ENCODE measurements at places on chromosomes 12 and 14.
A peak's percentile ranks its signal among the peaks of the same experiment; 100 is the strongest.

GRCh38 chr12:8088574-8088973 is 6.5 kb downstream of the NECAP1 start:
- no peak for DNase-seq

- no peak for DNase-seq
Observed at GRCh38 chr12:65856521-65856920, 32.2 kb downstream of the HMGA2 start.

DNA sequence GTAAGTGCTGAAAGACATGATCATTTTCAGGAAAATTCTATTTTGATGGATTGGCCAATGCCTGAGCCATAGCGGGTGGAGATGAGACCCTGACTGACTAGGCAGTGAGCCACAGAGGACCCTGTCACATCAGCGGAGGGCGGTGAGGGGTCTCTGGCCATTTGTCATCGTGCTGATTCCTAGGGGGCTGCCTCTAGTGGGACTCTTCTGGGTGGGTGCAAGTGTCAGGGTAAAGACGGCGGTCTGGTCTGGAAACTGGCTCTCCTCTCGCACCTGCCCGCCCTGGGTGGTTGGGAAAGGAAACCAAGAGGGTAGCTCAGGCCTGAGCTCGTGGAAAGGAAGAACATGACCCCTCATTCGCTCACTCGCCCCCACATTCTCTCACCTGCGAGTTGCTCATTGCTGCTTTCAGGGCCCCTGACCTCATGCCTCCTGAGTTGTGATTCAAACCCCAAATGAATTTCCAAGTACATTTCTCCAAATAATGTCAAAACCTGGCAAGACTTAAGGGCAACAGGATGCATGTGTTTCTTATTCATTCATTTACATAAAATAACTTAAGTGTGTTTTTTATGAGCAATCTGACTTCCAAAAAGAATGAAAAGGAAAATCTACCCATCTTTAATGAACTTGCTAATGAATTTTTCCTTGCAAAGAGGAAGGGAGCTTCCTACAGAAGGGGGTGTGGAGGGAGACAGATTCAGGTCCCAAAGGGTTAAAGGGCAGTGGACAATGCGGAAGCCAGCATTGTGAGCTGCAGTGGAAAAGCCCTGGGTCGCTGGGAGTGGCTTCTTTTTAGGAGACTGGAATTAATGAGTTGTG is 12.8 kb downstream of the MEG3 start:
- DNase-seq, result no peak

DNA sequence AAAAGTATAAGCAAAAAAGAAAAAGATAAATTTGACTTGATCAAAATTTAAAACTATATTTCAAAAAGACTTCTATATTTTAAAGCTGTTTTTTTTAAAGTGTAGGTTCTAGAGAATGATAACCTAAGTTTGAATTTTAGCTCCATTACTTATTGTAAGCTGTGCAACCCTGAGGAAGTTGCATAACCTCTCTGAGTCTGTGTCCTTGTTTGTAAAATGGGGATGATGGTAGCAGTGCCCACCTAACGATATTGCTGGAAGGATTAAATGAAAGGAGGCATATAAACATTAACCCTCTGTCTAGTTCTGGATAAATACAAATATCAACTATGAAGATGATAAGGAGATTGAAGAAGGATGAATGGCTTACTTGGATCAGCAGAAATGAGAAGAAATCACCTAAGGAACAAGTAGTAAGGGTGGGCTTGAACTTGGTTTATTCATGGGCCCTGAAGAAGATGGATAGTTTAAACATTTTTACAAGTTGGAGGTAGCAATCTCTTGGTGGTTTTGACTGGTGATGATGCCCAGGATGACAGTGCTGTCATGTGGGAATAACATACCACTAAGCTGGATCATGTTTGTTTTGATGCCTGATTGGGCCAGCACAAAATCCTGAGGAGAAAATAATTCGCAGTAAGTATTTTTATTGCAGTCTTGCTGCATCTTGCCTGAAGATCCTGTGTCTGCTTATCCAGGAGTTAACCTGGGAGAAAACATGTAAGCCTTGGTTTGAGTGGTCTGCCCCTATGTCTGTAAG is 35.0 kb downstream of the TXNRD1 start:
- DNase-seq, result no peak

DNA sequence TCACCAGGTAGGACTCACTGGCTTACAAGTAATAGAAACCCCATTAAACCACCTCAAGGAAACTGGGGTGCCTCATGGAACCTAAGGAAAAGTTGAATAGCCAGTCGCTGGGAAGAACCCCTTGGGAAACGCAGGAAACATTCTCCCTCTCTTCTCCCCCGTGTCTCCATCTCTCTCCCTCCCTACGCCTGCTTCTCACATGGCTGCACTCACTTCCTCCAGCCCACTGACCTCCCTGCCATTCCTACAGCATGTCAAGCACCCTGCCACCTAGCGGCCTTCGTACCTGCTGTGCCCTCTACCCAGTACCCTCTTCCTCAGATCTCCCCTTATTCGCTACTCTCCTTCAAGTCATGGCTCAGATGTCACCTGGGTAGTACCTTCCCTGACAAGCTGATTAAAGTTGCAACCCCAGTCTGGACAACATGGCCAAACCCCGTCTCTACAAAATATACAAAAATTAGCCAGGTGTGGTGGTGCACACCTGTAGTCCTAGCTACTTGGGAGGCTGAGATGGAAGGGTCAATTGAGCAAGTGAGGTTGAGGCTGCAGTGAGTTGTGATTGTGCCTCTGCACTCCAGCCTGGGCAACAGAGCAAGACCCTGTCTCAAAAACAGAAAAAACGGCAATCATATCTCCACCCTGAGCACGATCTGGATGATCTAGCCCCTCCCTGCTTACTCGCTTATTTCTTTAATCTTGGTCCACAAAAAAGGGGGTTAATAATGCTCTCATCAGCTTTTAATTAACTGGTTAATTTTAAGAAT is 6.4 kb upstream of the DTX1 start:
- no peak for DNase-seq

DNA sequence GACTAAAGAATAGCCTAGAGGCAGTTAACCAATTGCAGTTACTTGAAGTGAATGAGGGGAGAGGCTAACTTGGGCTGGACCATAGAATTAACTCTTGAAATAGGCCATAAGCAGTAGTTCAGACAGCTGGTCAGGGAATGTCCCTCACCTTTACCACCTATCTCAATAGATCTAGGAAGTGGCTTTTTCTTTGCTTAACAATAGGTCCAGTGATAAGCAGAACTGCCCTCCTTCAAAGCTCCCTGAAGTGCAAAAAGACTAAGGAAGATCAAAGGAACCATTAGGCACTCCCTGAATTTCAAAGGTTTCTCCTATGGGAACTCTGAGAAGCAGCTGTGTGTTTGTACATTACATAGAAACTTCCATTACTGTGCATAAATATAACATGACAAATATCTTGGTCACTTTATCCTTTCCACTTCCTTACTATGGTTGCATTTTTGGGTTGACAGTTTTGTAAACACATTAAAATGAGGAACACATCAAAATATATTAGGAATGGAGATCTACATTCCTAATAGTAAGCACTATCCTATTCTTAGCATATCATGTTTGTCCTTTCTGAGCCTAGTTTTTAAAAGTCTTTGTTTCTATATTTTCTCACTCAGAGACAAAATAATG is 7.2 kb upstream of the NAA30 start:
- DNase-seq, result no peak

DNA sequence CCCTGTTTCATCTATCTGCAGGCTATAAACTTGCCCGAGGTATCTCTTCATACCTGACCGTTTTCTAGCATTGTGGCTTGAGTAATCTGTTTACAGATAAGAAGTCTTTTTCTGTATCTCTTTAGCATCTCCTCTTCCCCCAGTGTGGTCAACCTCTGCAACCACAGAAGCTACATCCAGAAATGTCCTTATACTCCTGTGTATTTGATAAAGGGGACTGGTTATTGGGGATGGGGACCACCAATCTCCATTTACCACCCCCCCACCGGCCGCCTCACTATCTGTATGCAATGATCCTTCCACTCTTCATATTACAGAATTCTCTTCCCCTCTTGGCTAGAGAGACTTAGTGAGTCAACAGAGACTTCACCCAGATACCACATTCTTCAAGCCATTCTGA is 3.4 kb upstream of the RPAP3 start:
- DNase-seq, result no peak

DNA sequence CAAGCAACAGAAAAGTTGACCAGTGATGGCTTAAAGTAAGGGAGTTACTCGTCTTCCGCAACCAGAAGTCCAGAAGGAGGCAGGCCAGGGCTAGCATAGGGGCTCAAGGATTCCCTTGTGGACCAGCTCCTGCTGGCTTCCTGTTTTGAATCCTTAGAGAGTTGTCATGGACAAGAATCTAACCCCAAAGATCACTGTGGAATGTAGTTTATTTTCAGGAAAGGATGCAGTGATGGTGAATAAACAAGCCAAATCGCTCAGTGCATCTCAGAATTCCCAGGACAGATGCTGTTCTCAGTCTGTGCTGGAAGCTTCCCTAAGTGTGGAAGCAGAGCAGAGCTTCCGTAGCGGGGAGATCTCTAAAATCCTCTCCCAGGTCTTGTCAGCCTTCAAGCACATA is 311.3 kb downstream of the C12orf75 start:
- DNase-seq, result no peak

GRCh38 chr12:2960390-2960956 is 1.3 kb downstream of the TEAD4 start:
- no peak for DNase-seq

DNA sequence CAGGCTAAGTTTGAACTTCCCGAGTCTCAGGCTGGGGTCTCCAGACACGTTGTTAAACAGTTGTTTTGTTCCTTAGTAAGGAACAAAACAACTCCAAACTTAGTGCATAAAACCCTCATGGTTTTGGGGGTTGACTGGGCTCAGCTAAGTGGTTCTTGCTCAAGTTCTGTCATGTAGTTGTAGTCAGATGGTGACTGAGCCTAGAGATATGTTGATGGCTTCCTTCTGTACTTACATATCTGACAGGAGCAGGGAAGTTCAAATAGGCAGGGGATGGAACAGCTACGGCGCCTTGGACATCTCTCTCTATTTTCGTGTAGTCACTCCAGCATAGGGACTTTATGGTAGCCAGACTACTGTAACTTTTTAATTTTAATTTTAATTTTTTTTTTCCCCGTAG is 45.7 kb downstream of the SPATS2 start:
- DNase-seq, result no peak

DNA sequence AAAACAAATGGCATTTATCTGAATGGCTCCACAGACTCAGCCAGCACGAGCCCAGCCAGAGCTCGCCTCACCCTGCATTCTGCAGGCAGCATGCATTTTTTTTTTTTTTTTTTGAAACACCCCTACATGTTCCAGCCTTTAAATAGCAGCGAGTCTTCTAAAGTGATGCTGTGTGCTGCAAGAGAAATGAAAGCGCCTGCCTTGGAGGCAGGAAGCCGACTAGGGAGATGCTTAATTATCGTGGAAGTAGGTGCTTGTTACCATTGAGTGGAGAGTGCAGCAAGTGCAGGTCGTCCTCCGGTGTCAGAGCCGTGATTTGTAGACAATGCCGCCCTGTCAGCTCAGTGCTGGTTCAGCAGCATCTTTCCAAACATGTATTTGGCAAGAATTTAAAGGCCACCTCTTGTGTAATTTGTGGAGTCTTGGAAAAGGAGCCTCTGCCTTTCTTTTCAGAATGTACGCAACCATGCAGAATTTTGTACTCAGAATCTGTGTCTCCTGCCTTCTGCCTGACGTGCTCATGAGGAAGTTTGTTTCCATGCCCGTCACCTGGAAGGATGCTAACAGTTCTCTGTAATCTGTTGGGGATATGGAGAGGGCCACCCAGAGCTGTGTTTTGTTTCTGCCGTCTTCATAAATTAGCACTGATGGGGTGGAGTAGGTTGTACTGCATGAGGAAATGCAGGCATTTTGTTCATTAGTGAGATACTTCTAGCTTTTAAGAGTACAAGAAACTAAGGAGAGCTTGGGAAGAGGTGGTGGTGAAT is 345.9 kb upstream of the RGS6 start:
- DNase-seq, result peak; percentile 72

DNA sequence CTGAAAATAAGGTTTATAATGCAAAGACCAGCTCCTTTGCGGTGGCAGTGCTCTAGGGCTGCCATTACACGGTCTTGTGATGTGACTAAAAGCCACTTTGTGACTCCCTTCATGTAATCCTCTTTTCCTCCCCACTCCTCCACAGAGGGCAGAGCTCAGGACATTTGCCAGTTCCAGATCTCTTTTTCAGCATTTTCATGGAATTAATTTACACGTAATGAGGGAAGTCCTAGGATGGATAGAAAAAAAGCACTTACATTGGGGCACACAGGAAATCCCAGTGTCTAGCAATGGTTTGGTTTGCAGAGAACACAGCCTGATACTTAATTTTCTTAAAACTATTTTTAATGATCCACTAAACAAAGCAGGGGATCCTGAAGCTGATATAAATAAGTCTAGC is 17.5 kb upstream of the ATF1 start:
- DNase-seq, result no peak

GRCh38 chr12:91889059-91889458 is 256.6 kb downstream of the BTG1 start:
- no peak for DNase-seq

DNA sequence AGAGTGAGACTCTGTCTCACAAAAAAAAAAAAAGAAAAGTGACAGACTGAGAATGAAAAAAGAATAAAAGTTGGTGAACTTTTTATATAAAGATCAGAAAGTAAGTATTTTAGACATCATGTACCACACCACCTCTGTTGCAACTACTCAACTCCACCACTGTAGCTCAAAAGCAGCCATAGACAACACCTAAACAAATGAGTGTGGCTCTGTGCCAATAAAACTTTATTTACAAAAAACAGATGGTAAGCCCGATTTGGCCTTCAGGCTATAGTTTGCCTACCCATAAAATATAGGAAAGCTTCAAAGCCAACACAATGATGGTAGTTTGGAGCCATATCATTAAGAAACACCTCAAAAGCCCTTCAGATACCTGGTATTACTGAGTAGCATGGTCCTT is 154.5 kb upstream of the FOXN3 start:
- DNase-seq, result no peak

GRCh38 chr12:77996670-77997069 is 166.0 kb downstream of the NAV3 start:
- DNase-seq, result no peak

- no peak for DNase-seq
Observed at GRCh38 chr12:55983232-55983842, 9.5 kb downstream of the RAB5B start.

- no peak for DNase-seq
Observed at GRCh38 chr12:107441665-107442300, 243.8 kb upstream of the PWP1 start.

DNA sequence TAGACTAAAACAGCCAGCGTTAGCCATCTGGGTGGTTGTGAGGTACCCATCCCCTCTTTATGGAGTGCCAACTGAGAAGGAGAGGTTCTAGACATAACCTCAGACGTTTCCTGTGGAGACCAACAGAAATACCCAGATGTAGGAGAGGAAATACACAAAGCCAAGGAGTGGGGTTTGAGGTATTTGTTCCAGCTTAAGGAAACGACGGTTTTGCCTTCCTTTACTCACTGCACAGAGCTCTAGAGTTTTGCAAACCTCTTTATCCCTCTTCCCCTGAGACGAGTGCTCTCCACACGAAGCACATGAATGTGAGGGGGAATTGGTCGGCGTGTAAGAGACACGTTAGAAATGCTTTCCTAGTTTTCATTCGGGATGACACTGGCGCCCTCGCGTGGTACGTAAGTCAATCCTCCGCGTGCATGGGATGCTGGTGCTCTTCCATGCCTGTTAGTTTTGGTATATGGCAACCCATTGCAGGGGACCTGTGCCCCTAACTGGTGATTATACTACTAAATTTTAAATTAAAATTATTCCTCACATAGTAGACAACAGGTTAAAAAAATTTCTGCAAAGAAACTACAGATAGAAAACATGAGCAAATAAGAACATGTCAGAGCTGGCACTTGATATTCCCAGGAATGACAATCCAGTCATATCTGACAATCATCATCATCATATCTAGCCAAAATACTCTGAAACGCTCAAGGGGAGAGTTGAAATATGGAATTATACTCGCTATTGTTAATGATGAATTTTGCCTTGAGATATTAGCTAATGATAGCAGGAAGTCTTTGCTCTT is 121.7 kb downstream of the PPM1H start:
- peak; percentile 93 for DNase-seq

Data from Ammon's horn (tissue), 1 donor.